Amniotic epithelial cell (primary cell): ENCODE measurements at places on chromosomes 2 and 18.

DNA sequence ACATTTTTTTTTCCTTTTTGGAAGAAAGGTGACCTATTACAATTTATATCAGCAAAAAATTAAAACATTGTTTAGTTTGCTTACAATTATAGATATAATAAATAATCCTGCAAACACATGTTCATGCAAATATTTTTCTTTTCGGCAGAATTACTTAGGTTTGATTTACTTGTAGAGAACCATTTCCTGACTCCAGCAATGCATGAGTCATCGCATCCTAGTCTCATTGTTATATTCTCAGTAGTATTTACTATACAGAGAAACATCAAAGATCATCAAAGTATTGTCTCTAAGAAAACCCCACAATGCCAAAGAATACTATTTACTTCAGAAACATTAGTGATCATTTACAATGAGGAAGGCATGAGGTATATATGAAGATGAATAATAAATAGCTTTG lies 40.4 kb upstream of the MTIF2 start:
- peak; percentile 63 for DNase-seq

DNA sequence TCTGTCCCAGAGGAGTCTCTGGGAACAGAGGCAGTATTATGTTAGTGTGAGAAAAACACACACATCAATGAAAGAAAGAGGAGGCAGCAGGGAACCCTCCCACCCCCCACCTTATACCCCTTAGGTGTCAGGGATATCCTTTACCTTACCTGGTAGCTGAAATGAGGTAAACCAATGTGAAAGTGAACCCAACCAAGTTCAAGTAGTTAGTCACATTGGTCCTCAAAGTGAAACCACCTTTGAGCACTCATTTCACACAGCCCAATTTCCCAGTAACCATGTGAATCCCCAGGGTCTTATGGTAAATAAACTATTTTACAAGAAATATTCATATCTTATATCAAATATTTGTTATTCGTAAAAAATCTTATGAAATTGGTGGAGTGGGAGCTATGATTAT lies 377.8 kb downstream of the LRATD1 start:
- DNase-seq = no peak

GRCh38 chr2:31269087-31269486 lies 35.1 kb downstream of the EHD3 start:
- no peak for DNase-seq

GRCh38 chr18:76757925-76758324 lies 64.4 kb upstream of the ZNF236 start:
- no peak for DNase-seq

DNA sequence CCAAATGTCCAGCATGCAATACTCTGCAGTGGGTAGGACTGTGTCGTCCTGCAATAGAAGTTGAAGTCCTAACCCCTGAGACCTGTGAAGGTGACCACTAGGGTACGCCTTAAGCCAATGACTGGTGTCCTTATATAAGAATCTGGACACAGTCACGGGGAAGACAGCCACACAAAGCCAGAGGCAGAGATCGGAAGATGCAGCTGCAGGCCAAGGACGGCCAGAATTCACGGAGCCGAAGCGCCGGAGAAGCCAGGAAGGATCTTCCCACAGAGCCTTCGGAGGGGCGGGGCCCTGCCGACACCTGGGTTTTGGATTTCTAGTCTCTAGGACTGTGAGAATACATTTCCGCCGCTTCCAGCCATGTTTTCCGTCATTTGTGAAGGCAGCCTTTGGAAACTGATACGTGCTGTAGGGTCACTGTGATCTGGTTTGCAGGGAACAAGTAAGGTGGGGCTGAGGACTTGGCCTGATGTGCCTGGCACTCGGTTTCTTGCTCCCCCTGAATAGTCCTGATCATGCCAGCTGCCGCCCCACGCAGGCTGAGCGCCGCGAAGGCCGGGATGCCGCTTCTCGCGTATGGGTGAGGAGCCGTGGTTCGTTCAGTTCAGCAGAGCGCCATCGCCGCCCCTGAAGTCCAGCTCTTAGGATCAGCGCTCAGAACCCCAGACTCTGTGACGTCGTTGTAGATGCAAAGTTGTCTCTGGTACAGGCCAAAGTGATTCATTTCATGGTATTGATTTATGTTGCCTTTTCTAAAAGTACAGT lies 38.7 kb downstream of the PTGR3 start:
- no peak for DNase-seq
